ENCODE measurements at places on chromosomes 7 and 10. TPM values are rescaled to one million over a fixed set of nuclear protein-coding genes. Genes with fewer than 3 reads are reported as not detected.

The OR2AE1 gene
- not detected for total RNA-seq

The C10orf95 gene
- total RNA-seq: not detected

The PNLIPRP3 gene
- not detected for total RNA-seq

The TRIM56 gene
- total RNA-seq: 11.8 TPM

The TRIM50 gene
- not detected for total RNA-seq

The SSMEM1 gene
- total RNA-seq: not detected

The FAM13C gene
- total RNA-seq: 1.3 TPM

The CPN1 gene
- not detected for total RNA-seq

The MYPN gene
- not detected for total RNA-seq

The IL2RA gene
- total RNA-seq: not detected

The STAMBPL1 gene
- total RNA-seq: 36.9 TPM

The HOXA7 gene
- total RNA-seq: 0.58 TPM

The CNNM1 gene
- 2.2 TPM for total RNA-seq

The CFAP46 gene
- 2.6 TPM for total RNA-seq

The SPDYE6 gene
- not detected for total RNA-seq

The VAX1 gene
- total RNA-seq: not detected

The COL13A1 gene
- total RNA-seq: 4.9 TPM

The CD36 gene
- total RNA-seq: 0.77 TPM

The CDHR3 gene
- total RNA-seq: 2.0 TPM

The AKR1D1 gene
- total RNA-seq: not detected

The GNG11 gene
- 68.2 TPM for total RNA-seq

The RNF148 gene
- total RNA-seq: 0.43 TPM

The AP5Z1 gene
- 38.0 TPM for total RNA-seq

The ADAM8 gene
- total RNA-seq: 0.09 TPM

The PLOD3 gene
- 68.8 TPM for total RNA-seq

The ZNF679 gene
- not detected for total RNA-seq

The CTBP2 gene
- total RNA-seq: 36.8 TPM

The SAMD9 gene
- total RNA-seq: 7.8 TPM

The KLF14 gene
- 0.58 TPM for total RNA-seq

The CCDC3 gene
- 2.4 TPM for total RNA-seq

The MARVELD1 gene
- 60.7 TPM for total RNA-seq

The C10orf62 gene
- not detected for total RNA-seq

The CYP3A5 gene
- not detected for total RNA-seq

The PPRC1 gene
- total RNA-seq: 17.3 TPM

The HOXA1 gene
- total RNA-seq: 3.3 TPM

The GIMAP7 gene
- total RNA-seq: not detected

The PSAP gene
- total RNA-seq: 978 TPM

The SSBP1 gene
- total RNA-seq: 133 TPM

The HOXA4 gene
- total RNA-seq: not detected

The CABCOCO1 gene
- total RNA-seq: 0.23 TPM

The SLC26A4 gene
- total RNA-seq: 0.17 TPM

The BICC1 gene
- 99.4 TPM for total RNA-seq
